ENCODE measurements at places on chromosomes 16 and 17.

- no peak for ATAC-seq
Observed at GRCh38 chr16:10502776-10503175, 77.6 kb downstream of the EMP2 start.

GRCh38 chr17:30716461-30717290 lies 107.8 kb downstream of the CRLF3 start:
- ATAC-seq: no peak

DNA sequence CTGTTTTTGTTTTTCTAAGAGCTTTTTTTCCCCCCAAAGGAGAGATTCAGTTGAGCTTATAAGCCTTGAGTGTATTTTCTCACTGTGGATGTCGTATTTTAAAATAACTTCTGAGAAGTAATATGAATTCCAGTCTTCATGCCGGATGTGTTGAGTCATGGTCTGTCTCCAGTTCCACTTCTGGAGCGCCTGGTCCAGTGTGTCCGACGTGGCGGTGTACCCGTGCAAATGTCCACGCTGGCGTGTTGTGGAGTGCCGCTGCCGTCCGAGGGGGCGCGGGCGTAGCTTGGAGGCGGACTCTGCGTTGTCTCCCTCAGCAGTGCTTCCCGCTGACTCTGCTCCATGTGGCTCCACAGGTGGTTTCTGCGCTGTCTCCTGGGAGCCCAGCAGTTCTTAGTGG lies 60.9 kb upstream of the ZNF750 start:
- no peak for ATAC-seq

GRCh38 chr16:73151225-73151624 lies 103.3 kb upstream of the ZFHX3 start:
- no peak for ATAC-seq

DNA sequence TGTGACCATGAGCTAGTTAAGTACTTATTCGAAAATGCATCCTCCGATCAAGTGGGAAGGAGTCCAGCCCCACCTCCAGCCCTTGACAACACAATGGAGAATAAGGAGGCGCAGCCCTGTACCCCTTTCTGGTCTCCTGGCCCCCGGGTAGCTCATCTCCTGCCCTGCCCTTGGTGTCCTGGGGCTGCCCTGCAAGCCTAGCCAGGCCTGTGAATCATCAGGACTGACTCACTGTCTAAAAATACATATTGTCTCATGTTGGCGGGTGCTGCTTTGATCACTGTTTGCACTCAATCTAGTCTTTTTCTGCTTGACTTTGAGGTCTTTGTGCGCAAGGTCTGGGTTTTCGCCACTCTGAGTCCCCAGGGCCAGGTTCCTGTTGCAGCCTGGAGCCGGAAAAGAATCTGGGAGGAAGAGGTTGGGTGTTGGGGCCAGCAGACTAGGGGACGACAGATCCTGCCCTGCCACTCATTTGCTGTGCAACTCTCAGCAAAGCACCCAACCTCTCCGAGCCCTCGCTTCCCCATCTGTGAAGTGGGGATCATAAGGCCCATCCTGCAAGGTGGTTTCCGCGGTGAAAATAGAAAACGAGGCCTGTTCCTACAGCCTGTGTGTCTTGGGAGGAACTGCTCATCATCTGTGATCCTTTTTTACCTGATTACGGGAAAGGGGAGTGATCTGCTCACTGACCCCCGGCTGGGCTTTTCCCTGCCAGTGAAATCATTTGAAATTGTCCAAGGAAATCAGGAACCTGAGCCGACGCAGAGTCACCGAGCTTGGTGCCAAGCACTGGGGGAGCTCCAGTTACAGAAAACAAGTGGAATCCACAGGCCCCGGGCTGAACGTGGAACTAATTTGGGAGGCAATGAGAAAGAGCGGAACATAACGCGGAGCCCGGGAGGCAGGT lies 230.4 kb downstream of the PARN start:
- peak; percentile 91 for ATAC-seq

DNA sequence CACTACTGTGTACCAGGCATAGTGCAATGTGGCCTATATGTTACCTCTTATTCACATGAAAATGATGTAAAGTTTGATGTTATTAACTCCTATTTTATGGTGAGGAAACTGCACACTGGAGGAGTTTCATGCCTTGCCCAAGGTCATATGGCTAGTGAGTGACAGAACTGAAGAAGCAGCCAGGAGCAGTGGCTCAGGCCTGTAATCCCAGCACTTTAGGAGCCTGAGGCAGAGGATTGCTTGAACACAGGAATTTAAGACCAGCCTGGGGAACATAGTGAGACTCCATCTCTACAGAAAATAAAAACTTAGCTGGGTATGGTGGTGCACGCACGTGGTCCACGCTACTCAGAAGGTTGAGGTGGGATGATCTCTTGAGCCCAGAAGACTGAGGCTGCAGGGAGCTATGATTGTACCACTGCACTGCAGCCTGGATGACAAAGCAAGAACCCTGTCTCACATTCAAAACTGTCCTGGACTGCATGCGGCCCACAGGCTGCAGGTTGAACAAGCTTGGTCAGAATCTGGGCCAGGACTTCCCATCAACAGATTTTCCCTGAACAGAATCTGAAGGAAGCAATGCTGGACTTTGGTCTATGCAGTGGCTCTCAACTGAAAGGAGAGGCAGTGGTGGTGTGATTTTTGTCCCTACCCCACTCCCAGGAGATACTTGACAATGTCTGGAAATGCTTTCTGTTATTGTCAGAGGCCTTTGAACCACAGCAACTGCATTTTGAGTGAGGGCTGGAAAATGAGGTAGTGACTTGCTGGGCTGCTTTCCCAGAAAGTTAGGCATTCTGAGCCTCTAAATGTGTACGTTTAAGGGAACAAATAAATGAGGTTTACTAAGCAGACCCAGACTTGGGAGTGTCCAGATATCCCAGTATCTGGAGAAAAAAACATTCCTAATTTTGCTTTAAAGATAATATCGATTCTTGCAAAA lies 479.5 kb downstream of the TMEM114 start:
- no peak for ATAC-seq

DNA sequence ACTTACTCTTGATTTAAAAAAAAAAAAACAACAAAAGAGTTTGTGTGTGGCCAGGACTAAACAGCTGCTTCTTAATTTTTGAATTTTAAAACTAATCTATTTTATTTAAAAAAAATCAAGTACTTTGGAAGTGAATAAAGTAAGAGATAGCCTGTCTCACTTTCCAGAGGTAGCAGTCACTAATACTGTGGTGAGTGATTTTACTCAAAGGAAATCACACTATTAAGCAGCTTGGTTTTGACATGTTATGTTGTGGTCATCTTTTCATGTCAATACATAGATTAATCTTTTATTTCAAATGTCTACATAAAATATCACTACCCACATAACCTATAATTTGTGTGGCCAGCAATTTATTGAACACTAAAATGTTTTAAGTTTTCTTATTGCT lies 102.2 kb upstream of the HLF start:
- ATAC-seq: no peak

DNA sequence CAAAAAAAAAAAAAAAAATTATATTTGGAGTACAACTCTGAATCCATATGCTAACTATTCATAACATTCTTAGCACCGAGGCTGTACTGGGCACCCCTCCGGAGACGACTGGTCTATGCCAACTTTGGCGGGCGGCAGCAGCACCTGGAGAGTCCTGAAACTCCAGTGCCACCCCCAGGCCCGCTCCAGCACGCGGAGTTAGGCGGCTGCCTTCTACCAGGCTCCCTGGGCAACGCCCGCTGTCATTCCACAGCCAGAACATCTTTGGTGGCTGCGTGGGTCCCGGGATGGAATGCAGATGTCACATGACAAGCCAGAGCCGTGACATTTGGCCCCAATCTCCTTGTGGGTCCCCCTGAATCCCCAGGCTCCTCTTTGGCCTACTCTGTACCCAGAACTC lies 6.2 kb downstream of the TIMP2 start:
- ATAC-seq: no peak

- no peak for ATAC-seq
Observed at GRCh38 chr16:73505577-73505976, 457.6 kb upstream of the ZFHX3 start.

Measured in gastroesophageal sphincter (tissue), 4 donors.